ENCODE measurements at places on chromosomes 1 and 21. TPM values are rescaled to one million over a fixed set of nuclear protein-coding genes. Genes with fewer than 3 reads are reported as not detected.

DNA sequence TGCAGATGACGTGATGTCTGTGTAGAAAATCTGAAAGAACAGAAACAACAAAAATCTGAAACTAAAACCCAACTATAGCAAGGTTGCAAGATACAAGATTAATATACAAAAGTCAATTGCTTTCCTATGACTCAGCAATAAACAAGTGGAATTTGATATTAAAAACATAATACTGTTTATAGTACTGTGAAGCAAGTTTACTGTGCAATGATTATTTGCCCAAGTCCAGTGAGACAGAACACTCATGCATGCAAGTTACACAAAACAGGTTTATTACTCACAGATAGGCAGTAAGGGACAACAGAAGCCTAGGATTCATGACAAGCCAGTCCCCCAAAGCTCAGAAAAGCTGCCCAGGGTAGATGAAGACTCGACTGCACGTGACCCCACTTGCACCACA is 62.4 kb upstream of the RAB4A start:
- ATAC-seq: no peak

- ATAC-seq: no peak
Measured at GRCh38 chr1:169024800-169025271, 81.7 kb upstream of the ATP1B1 start.

DNA sequence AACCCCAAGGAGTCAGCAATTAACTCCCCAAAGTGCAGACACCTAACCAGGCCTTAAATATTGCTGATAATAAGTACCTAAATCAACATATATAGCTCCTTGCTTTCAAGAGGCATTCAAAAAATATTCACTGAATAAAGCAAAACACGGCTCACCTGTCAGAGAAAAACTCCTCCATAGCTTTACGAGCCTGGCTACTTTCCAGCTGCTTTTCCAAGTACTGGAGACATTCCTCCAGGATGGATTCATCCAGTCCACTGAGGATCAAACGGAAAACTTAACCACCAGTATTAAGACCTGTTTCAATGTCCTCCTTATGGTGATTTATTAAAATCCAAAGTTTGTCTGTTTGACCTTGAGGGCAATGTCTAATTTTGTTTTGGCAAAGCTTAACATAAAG is 44.6 kb downstream of the UBR4 start:
- no peak for ATAC-seq

- no peak for ATAC-seq
Measured at GRCh38 chr1:241682921-241683320, 30.8 kb downstream of the WDR64 start.

DNA sequence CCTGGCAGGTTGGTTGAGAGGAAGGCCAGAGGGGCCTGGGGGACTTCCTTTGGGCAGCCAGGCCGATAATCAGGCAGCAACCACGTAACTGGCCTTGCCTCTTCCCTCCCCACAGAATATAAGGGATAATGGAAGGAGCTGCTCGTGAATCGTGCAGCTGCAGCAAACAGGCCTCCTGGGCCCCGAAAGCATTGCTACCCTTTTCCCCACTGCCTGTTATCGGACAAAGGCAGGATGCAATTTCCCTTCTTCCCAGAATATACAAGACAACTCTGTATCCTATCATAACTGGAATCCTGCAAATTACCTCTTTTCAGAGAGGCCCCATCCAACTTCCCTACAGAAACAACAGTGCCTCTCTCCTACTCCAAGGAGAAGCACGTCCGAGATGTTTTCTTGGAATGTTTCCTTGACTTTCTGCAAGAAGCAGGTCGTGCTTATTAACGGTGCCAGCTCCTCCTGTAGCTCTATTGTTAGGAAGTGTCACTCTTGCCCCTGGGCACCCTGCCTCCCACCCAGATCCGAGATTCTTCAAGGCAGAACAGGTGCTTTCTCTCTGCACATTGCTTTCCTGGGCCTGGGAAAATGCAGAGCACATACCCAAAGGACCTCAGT is 106.0 kb upstream of the TIAM1 start:
- no peak for ATAC-seq

The YRDC gene
- 14.9 TPM for total RNA-seq

The ACAP3 gene
- total RNA-seq: 88.9 TPM

The SAMD11 gene
- total RNA-seq: 10.7 TPM
